Activated CD4-positive, alpha-beta T cell treated with anti-CD3 and anti-CD28 coated beads, Interleukin-2, amount 50 U/mL, for 4 hours (primary cell): ENCODE measurements at places on chromosomes 12 and 14.

DNA sequence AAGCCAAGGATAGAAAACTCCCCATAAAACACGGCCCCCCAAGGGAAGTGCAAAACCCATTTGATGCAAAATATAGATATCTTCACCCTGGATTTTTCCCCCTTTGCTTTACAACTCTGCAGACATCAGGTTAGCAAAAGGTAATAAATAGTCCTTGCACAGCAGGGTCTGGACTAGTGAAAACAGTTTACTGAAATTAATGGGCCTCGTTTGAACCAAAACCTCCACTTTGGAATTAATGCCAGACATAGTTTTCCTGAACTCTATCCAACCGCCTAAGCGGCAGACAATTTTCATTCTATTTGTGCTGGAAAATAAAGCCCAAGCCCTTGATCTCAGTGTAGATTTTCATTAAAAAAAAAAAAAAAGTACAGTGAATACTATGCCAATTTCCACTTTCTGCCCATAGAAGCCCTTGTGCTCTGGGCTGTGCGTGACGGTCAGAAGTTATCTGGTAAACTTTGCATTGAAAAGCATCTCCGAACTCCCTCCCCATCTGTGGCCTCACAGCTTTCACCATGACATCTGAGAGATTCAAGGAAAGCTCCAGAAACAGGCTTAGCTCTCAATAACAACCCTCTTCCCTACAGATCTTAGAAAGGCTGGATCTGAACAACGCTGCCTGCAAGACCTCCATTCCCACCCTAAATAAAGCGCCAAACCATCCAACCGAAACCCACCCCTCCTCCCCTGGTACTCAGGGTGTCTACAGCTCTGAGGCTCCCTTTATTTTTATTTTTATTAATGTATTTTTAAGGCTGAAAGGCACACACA is 11.0 kb upstream of the IRF2BPL start:
- no peak for DNase-seq

DNA sequence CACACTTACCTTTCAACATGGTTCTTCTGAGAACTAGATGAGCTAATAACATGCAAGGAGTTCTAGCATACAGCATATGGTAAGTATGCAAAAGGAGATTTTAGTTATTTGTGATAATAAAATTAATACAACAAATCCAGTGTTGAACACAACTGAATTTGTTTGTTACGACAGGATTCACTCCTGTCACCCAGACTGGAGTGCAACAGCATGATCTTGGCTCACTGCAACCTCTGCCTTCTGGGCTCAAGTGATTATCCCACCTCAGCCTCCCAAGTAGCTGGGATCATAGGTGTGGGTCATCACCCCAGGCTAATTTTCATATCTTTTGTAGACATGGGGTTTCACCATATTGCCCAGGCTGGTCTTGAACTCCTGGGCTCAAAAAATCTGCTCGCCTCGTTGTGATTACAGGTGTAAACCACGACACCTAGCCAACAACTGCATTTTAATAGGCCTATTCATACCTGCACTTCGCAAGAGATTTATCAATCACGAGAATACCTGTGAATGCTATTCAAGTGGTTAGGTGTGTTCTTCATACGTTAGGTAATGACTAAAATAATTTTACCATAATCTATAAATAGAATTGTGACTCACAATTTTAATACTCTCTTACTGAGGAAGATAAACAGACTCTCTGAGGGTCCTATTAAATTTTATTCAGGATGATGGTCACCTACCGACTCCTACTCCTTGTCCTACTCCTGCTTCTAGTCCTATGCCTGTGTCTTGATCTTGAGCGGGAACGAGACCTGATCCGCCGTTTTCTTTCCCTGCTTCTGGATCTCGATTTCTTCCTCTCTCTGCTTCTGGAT is 10.0 kb downstream of the RSRC2 start:
- no peak for DNase-seq

GRCh38 chr12:116516657-116517056 is 42.5 kb upstream of the MAP1LC3B2 start:
- DNase-seq = no peak

- no peak for DNase-seq
These were observed 24.8 kb upstream of the PCED1B start for GRCh38 chr12:47054659-47055058.

DNA sequence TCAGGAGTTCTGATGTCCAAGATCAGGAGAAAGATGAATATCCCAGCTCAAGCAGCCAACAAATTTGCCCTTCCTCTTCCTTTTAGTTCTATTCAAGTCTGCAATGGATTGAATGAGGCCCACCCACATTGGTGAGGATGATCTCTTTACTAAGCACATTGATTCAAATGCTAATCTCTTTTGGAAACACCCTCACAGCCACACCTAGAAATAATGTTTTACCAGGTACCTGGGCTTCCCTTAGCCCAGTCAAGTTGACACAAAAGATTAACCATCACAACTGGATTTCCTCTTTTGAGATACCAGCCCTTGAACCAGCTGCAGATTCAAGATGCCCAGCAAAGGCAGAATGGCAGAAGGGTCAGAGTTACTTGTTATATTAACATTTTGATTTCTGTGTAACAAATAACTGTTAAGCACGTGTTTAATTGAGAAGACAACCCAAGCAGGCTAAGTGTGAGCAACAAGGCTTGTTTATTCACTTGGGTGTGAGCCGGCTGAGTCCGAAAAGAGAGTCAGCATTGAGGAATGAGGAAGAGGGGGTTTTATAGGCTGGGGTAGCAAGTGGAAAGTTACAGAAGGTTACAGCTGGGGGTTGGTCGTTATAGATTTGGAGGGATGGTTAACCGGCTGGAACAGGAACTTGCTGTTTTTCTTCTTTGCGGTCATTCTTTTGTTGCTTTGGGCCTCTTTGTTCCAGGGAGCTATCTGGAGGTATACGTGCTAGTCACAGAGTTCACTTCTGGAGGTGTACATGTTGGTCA is 180.3 kb downstream of the EMP1 start:
- no peak for DNase-seq

DNA sequence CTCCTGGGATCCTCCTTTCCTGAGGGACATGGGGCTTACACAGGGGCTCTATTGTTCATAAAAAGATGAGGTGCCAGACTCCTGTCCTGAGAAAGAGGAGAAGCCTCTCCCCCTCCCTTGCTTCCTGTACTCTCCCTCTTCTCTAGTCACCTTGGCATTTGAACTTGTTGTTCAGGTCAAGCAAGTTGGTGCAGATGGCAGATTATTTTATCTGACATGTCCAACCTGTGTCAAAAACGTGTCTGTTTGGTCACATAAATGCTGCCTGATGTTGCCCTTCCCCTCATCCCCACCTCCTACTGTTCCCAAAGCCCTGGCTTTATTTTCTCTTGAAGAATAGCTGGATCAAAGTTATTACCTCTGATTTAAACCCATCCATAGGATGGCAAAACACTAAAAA is 154.8 kb downstream of the TMX1 start:
- no peak for DNase-seq

DNA sequence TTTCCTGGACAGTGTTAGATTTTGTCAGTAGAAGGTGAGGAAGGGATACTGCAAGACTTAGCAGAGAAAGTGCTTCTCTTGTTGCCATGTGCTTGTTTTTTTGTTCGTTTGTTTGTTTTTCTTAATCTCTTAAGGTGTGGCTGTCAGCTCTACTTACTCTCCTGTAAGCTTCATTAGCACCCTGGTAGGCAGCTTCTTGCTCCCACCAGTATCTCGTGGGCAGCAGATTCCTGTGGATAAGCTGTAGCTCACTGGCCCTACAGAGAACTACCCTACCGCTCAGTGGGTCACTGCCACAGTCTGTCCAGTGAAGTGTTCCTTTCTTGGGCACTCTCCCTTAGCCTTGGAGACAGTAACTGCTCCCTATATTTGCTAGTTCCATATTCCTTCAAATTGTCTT is 30.1 kb downstream of the VRK1 start:
- no peak for DNase-seq

GRCh38 chr14:59482541-59483331 is 1.5 kb downstream of the L3HYPDH start:
- no peak for DNase-seq

GRCh38 chr12:120668091-120668867 is 18.7 kb upstream of the MLEC start:
- no peak for DNase-seq

- DNase-seq = no peak
These were observed 2.1 kb downstream of the UNG start for GRCh38 chr12:109099431-109100020.

GRCh38 chr12:99153293-99153692 is 494.3 kb upstream of the GARIN6 start:
- no peak for DNase-seq

- no peak for DNase-seq
These were observed 20.0 kb downstream of the CIT start for GRCh38 chr12:119857041-119857591.

GRCh38 chr14:96479435-96480146 is 22.6 kb upstream of the PAPOLA start:
- DNase-seq = no peak

DNA sequence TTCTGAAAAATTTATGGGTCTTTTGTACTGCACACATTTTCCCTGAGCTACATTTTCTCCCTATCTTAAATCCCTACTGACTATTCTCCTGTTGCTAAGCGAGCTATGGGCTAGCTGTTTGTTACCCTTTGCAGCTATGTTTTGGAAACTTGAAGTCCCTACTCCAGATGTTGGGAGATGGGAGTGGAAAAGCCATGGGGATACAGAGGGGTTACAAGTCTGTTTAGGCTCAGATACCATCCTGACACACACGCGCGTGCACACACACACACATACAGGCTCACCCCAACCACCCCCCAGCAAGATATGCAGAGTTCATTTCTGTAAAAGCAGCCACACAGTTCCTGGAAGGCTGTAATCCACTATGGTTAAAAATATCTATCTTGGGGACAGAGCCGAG is 15.8 kb downstream of the ATP5MC2 start:
- no peak for DNase-seq
